Small intestine (tissue), 16 donors: ENCODE measurements at places on chromosomes 16 and 17.

GRCh38 chr17:17216776-17217175 lies 10.6 kb upstream of the PLD6 start:
- no peaks in the 10 kb centered on the region for H3K27me3 ChIP-seq
- no peak for DNase-seq
- no peak overlapping the region for H3K4me3 ChIP-seq
- H3K36me3 ChIP-seq, result peaks cover 87% of the 10 kb centered on the region

DNA sequence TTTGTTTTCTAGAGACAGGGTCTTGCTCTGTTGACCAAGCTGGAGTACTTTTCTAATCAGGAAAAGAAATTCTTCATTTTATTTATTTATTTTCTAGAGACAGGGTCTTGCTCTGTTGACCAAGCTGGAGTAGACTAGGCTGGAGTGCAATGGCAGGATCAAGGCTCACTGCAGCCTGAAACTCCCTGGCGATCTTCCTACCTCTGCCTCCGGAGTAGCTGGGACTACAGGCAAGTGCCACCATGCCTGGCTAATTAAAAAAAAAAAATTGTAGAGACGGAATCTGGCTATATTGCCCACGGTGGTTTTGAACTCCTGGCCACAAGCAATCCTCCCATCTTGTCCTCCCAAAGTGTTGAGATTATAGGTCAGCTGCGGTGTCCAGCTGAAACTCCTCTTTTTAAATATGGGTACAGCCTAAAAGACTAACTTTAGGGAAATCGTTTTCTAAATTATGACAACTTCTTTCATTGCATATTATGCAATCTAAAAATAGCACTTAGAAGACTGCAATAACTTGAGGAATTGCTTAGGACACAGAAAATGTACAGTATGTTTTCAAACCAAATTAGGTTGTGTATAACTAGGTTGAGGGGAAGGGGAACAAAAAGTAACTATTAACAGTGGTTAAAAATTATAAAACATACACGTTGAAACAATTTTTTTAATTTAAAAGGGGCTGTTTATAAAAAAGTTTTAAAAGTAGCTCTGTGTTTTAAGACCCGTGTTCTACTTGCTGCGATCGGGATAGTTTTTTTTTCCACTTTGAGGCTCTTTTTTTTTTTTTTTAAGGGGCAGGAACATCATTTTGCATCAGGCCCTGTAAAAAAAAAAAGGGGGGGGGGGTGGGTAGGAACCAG lies 4.7 kb downstream of the PRAC1 start:
- no peaks in the 10 kb centered on the region for H3K36me3 ChIP-seq
- H3K27ac ChIP-seq, result no peak overlapping the region
- no peaks in the 10 kb centered on the region for H3K4me1 ChIP-seq
- peak; percentile 26 for DNase-seq
- H3K4me3 ChIP-seq, result no peak overlapping the region

DNA sequence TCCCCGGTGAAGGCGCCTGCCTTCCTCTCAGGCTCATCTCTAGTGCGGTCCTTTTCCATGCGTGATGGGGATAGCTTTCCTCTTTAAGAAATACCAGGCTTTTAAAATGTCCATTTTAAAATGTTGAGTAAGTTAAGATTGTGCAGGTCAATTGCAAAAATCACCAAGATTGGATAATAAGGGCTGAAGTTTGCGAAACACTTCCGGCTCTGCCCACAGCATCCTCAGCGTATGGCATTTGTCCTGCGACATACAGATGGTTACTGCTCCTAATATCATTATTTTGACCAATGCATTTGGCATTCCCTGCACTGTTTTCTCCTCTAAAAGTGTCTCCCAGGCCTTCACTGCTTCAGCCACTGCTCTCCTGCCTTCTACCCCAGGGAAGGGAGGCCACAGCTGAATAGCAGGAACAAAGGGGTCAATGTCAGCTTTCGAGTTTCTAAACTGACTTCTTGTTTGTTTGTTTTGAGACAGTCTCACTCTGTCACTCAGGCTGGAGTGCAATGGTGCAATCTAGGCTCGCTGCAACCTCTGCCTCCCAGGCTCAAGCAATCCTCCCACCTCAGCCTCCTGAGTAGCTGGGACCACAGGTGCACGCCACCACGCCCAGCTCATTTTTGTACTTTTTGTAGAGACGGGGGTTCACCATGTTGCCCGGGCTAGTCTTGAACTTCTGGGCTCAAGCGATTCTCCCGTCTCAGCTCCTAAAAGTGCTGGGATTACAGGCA lies 91.9 kb downstream of the CRISPLD2 start:
- no peak overlapping the region for H3K4me3 ChIP-seq
- no peak for DNase-seq
- no peaks in the 10 kb centered on the region for H3K4me1 ChIP-seq
- peak overlapping the region; percentile 32 for H3K27ac ChIP-seq
- H3K36me3 ChIP-seq, result peaks cover 4% of the 10 kb centered on the region

DNA sequence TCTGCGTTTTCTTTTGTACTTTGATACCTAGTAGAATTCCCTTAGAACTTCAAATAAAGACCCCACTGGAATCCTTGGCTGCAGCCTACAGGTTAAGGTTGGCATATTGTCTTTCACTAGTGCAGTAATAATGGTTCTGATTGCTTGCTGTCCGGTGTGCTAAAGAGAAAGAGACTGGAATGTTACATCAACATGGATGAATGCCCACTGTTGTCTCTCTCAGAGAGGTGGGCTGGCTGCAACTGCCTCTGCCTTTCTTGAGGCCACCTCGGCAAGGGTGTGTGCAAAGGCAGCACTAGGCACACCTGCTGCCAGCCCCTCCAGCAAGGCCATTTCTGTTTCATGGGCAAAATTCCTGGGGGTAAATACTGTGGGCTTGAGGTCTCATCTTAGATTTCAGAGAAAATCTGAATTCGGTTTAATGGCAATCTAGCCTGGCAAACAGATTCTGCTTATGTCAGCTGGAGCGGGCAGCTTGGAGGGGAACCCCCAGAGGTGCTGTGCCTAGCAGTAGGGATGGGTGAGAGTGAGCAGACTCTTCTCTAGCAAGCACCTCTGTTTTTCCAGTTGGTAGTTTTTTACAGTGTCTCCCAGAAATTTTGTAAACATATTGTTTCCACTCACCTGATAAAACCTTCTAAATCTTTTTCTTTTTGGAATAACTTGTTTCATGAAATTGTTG lies 54.0 kb downstream of the MRTFB start:
- H3K4me1 ChIP-seq, result peaks cover 2% of the 10 kb centered on the region
- no peak for DNase-seq
- H3K27ac ChIP-seq, result no peak overlapping the region
- no peak overlapping the region for H3K4me3 ChIP-seq
- H3K27me3 ChIP-seq, result no peaks in the 10 kb centered on the region

GRCh38 chr16:84868829-84869472 lies 49.2 kb downstream of the CRISPLD2 start:
- no peaks in the 10 kb centered on the region for H3K4me1 ChIP-seq
- no peak overlapping the region for H3K27ac ChIP-seq
